HL-60 (cell line): ENCODE measurements at places on chromosomes 7 and 10.

DNA sequence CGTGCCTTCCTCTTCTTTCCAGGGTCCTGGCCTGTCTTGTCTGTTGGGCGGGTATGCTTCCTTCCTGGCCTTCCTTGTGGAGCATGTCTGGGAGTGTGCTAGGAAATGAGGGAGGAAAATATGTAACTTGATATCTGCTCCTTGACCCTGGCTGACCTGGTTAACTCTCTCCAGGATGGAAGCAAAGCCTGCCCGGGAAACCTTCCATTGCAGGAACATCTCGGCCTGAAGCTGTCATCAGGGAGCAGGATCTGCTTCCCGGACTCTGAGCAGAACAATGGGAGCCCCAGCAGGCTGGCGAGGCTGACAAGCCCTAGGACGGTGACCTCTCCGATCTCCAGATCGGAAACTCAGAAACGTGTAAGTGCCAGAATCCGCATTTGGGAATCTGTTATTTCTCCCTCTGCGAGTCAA, 340.3 kb downstream of the FRMD4A start:
- DNase-seq = no peak

- no peak for DNase-seq
These were observed 5.3 kb upstream of the ALDH18A1 start for GRCh38 chr10:95661818-95662217.

DNA sequence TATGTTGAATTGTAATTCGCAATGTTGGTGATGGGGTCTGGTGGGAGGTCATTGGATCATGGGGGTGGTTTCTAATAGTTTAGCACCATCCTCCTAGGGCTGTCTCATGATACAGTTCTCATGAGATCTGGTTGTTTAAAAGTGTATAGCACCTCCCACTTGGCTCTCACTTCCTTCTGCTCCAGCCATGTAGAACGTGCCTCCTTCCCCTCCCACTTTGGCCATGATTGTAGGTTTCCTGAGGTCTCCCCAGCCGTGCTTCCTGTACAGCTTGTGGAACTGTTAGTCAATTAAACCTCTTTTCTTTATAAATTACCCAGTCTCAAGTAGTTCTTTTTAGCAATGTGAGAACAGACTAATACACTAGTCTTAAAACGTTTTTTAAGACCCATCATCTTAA, 15.6 kb upstream of the HECW1 start:
- no peak for DNase-seq

- no peak for DNase-seq
These were observed 132.6 kb downstream of the GNAT3 start for GRCh38 chr7:80379034-80379982.

DNA sequence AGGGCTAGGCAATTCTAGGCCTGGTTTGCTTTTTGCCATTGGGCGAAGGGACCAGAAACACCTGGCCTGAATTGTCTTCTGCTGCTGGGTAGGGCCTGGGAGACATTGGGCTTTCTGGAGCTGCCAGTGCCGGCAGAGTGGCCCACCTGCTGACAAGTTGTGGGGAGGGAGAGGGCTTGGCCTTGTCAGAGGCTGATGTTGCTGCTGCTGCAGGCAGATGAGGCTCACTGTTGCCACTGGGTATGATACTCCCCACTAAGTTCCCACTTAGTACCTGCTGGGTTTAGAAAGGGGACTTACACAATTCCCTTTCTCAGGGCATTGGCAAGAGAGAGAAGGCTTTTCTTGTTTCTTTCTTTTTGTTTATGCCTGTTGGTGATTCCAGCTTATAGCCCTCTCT, 289.6 kb upstream of the NPVF start:
- DNase-seq = no peak

GRCh38 chr10:22839639-22840038, 88.2 kb upstream of the ARMC3 start:
- no peak for DNase-seq

DNA sequence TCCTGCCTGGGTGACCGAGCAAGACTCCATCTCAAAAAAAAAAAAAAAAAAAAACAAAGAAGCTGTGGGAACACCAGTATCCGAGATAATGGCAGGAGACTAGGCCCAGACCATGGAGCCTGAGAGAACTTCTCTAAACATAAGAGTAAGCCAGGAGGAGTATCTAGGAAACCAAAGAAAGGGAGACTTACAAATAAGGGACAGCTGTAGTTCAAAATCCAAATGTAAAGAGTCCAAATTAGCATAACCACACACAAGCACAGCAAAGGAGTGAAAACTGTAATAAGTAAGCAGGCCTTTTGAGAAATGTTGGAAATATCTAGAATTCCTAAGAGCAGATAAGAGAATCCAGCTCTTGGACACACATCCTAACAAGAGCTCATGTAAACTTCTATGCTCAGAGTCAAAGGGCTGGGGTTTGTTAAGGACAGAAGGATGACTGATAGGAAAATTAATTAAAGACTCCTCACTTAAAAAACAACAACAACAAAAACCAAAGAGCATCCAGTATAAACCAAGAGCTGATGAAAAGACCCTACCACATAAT, 15.8 kb downstream of the ZNF25 start:
- no peak for DNase-seq

- DNase-seq = no peak
These were observed 29.3 kb downstream of the KLF6 start for GRCh38 chr10:3755440-3756359.
